ENCODE measurements at places on chromosomes 7 and 10.

GRCh38 chr7:100517305-100517704 is 21.7 kb upstream of the AGFG2 start:
- no peak for DNase-seq

GRCh38 chr7:102860351-102860811 is 52.4 kb upstream of the LRRC17 start:
- DNase-seq: peak; percentile 95

- DNase-seq: no peak
Observed at GRCh38 chr7:26691406-26691805, 173.0 kb downstream of the SKAP2 start.

GRCh38 chr7:158374586-158374985 is 213.0 kb downstream of the PTPRN2 start:
- peak; percentile 12 for DNase-seq

DNA sequence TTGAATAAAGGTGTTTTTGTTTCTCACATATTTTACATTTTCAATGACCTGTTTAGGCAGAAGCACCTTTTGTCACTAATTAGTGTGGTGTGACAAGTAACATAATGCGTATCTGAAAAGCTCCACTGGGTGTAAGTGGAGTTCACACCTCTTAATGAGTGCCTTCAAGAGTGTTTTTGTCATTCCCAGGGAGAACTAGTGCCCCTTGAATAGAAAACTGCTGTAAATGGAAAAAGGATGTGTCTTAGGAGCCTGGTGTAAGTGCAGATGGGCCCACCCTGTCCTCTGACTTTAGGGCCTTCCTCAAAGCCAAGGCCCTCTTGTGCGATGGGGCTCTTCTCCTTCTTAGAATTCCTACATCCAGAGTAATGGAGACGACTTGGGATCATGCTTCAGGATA is 170.0 kb downstream of the MGMT start:
- no peak for DNase-seq

GRCh38 chr10:3781468-3782145 is 3.4 kb downstream of the KLF6 start:
- peak; percentile 80 for DNase-seq

DNA sequence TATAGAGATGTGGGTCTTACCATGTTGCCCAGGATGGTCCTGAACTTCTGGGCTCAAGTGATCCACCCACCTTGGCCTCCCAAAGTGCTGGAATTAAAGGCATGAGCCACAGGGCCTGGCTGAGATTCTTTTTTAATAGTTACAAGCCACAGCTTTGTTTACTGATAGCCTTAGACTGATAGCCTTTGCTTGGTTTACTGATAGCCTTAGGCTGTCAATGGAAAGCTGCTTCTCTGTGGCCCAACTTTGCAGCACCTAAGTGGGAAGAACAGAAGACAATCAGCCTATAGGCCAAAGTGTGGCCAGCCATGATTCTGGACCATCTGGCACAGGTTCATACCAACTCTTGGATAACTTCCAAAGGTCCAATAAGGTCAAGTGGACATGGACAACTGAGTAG is 24.1 kb upstream of the CDCA7L start:
- DNase-seq: no peak

DNA sequence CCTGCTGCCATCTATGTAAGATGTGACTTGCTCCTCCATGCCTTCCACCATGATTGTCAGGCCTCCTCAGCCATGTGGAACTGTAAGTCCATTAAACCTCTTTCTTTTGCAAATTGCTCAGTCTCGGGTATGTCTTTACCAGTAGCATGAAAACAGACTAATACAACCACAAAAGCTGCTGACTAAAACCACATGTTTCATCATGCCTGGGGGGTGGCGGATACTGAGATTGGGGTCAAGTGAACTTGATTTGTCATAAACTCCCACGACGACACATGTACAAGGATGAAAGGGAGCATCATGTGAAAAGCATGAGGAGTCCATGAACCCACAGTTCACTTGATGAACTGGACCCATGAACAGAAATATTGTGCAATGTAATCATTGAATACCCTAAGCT is 134.9 kb upstream of the ANK3 start:
- peak; percentile 92 for DNase-seq

DNA sequence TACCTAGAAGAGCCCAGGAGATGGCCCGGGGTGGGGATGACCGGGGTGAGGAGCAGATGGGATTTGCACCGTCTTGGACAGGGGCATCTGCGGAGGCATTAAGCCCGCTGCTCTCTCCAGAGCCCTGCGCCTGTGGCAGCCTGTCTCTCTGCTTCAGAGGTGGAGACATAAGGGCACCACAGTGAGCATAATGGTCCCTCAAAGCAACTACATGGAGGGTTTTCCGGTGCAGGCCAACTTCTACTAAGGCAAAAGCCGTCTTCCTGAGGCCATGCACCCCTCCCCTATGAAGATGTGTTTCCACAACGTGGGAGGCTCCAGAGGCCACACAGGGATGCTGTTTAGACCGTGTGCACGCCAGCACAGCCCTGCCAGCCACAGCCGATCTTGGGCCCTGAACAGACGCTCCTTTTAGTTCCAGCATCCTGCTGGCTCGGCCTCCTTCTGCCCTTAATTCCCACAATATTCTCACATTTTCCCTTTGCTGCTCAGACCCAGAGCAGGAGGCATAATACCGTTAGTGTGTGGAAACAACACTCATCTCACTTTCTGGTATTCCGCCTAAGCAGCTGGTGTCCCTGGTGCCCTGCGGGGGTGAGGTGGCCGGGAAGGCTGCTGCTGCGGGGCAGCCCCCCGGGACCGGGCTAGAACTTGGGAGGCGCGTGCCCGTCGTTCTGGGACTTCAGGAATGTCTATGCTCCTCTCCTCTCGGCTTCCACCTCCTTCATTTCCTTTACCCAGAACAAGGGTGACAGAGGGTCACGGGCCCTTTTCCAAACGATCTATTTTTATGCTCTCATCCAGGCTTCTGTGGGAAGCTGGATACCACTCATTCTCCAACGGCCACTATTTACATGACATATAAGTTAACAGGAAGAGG is 266.9 kb downstream of the TNS3 start:
- DNase-seq: peak; percentile 71

- DNase-seq: peak; percentile 19
Observed at GRCh38 chr10:130301021-130301892, 165.1 kb downstream of the GLRX3 start.

- peak; percentile 94 for DNase-seq
Observed at GRCh38 chr10:32417911-32418547, 27.9 kb upstream of the CCDC7 start.

DNA sequence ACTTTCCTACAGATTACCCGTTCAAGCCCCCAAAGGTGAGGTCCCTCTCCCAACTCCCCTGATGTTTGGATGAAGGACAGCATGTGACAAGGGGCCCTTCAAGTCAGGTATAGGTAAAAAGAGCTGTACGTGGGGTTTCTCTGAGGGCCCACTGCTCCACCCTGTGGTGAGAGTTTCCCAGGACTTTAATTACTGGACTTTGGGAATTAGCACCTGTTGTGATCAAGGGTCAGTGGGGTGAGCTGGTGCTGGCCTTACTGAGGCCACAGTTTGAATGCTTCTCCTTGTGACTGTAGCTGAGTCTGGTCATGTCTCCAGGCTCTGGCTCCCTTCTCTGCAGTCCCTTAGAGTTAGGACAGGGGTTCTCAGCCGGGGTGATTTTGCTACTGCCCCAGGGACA is 16.8 kb downstream of the UBE2D4 start:
- DNase-seq: no peak

GRCh38 chr10:65805993-65806392 is 1119.8 kb upstream of the LRRTM3 start:
- DNase-seq: no peak

GRCh38 chr7:117164620-117165019 is 158.2 kb downstream of the WNT2 start:
- DNase-seq: no peak

GRCh38 chr7:48298779-48299178 is 127.5 kb downstream of the ABCA13 start:
- DNase-seq: peak; percentile 64

DNA sequence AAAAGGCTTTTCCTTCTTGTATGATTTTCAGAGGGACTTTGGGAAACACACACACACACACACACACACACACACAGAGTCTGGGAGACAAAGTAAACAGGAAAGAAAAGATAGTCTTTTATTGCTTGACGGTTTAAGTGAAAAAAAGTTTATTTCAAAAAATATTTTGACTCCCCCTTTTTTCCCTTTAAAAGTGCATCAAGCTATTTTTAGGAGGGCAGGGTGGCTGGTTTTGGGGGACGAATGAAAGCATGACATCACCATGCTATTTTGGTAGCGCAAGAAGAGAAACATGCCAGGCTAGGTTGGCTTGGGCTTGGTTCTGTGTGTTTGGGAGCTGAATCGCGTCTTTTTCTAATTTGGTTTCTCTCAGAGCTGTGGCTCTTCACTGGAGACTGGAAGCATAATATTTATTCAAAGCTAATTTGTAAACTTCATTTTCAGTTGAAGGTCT is 129.2 kb downstream of the BAMBI start:
- DNase-seq: peak; percentile 25

DNA sequence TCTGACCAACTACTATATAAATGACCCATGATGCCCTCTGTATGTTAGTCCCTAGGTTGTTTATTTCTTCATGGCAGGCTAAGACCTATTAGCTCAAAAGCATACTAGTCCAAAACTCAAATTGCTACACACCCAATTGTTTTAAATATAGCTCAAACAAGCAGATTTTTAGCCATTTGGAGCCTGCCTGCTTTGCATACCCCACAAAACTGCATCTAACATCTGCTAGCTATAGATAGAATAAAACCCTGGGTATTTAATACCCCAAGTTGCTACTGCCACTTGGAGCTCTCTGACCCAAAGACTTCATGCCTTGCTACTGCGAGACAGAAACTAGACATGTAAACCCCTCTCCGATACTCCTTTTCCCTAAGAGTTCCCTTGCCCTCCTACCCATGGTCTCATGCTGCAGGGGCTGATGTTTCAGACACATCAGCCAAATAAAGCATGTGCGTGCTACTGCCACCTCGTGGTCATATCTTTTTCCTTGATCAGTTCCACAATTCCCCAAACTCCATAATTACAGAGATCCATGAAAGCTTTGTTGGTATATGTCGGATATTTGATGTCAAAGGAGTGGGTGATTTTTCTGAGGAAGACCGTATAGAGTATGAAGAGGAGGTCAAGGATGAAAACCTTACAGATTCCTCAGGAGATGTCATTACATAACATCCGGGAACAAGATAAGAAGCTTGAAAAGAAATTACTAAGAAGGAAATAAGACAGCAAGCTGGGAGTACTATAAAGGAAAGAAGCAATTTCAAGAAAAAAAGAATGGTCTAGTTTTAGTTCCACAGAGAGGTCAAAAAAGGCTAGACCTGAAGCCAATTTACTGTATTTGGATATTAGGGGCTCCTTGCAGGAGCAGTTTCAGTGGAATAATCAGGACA is 386.6 kb downstream of the SH2D4B start:
- peak; percentile 58 for DNase-seq

DNA sequence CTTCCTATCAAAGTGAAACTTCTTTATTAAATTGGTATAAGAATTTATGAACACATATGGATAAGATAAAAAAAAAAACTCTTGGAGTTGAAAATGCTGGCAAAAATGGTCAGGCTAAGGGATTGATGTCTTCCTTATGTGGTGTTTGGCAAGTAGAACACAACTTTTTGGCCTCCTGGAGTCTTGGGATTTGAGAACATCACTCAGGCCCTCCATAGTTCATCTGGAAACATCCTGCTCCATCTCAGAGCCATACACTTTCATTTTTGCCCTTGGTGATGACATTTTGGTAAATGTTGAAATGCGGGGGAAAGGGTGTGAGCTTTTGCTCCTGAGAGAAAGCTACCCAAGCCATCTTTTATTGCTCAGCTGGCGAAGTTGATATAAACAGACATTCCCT is 27.5 kb upstream of the BTBD16 start:
- DNase-seq: no peak

DNA sequence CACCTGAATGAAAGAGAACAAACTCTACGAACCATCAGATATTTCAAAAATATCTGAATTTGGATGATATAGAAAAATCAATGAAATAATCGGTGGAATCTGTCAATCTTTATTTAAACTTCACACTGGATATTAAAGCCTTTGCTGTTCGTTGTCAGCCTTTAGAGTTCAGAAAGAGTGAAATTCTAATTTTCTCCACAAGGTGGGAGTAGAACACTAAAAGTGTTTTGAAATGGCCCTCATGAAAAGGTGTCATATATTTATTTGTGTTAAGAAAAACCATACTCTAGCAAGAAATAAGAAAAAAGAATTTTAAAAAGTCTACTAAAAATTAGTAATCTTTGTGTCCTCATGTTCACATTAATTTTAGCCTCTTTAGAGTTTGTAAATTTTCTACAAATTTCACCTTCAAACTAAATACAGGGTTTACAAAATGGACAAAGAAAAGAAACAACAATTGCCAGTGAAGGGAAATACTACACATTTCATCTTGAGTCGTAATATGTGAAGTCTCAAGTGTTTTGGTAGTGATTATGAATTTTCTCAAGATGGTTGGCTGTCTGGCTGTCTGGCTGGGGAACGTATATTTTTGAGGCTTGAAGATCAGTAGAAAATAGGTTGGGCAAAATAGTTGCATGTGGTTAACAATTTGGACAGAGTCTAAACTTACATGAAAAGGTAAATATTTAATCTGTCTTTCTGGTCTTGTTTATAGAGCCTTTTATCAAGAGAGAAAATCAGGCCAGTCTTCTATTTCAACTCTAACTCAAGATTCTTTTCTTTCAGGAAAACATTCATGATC is 43.7 kb downstream of the DNAJB9 start:
- DNase-seq: peak; percentile 65

DNA sequence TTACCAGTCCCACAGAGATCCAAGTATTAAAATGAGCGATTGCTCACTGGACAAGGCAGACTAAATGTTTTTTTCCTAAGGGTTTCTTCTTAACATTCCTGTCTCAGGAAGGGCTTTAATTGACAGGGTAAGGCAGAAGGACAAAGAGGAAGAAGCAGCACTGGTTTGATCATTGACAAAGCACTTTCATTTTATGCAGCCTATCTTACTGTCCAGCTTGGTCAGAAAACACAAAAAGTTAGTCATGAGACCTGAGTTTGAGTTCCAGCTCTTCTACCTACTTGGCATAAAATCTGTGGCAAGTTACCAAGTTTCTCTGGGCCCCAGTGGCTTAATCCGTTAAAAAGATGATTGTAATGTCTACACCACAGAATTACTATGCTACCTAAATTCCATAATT is 458.5 kb downstream of the GFRA1 start:
- DNase-seq: no peak

DNA sequence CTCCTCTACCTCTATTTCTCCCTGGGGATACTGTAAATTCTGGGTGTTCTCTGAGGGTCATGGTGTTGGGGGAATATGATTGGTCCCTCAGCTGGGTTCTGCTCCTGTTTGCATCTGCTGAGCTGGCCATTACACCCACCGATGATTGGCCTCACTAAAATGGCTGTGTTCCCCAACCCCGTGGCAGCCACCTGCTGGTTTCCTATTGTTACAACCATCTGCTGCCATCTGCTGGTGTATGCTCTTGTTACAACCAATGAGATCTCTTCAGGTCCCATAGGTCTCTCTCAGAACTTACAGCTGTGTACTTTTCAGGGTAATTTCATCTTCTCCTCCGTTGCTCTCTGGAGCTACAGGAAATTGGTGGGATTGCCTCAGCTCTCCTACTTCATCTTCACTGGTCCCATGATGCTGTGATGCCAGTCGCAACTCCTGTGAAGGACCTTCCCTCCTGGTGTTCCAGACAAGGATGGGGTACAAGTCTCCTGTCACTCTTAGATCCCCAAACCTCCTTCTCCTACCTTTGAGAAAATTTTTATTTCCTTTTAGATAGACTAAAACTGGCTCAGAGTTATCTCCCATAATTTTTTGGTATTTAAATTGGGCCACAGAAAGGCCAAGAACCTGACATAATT is 303.5 kb upstream of the SMIM30 start:
- peak; percentile 93 for DNase-seq

All from choroid plexus epithelial cell (primary cell).